ENCODE measurements at places on chromosomes 5 and 9. TPM values are rescaled to one million over a fixed set of nuclear protein-coding genes. Genes with fewer than 3 reads are reported as not detected.

ADAMTS12 gene
- 0.63 TPM for total RNA-seq

RGS3 gene
- 15.3 TPM for total RNA-seq

NACC2 gene
- 6.3 TPM for total RNA-seq

ZNF366 gene
- 1.3 TPM for total RNA-seq

ADAMTSL1 gene
- total RNA-seq: 44.1 TPM

AK3 gene
- total RNA-seq: 36.0 TPM

IL9 gene
- not detected for total RNA-seq

C1QTNF2 gene
- total RNA-seq: 3.4 TPM

PCDHA11 gene
- total RNA-seq: 80.4 TPM

HNRNPAB gene
- 46.0 TPM for total RNA-seq

PTGES2 gene
- 49.1 TPM for total RNA-seq

UNC13B gene
- 31.9 TPM for total RNA-seq

YTHDC2 gene
- total RNA-seq: 100 TPM

PCSK1 gene
- total RNA-seq: 0.94 TPM

PCDHA3 gene
- total RNA-seq: 32.6 TPM
